ENCODE measurements at places on chromosomes 5 and 9.

DNA sequence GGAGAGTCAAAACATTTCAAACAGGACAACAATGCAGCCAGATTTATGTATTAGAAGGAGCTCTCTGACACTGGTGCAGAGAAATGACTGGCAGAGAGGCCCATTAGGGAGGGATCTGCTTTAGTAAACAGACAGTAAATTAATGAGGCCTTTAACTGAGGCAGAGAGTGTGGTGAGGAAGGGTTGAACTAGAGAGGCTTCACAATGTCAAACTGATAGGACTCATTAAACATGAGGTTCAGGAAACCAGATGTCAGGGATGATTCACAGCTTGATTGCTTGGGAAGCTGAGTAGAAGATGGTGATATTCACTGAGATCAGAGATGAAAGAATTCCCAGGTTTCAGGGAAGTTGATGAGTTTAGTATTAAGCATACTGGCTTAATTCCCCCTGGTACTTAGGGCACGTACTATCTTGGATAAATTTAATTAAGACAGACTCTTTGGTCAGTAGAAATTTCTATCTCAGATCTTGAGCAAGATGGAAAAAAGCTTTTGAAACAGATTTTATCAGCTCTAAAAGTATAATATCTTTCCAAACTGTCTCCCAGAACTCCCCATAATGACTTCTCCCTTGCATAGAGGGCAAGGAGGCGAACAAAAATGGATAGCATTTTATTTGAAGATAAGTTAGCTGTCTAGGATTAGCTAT is 8.6 kb upstream of the MUSK start:
- DNase-seq: no peak

- no peak for DNase-seq
Measured at GRCh38 chr5:79420248-79420647, 93.7 kb downstream of the HOMER1 start.

- no peak for DNase-seq
Measured at GRCh38 chr9:87059772-87060171, 112.5 kb upstream of the GAS1 start.

DNA sequence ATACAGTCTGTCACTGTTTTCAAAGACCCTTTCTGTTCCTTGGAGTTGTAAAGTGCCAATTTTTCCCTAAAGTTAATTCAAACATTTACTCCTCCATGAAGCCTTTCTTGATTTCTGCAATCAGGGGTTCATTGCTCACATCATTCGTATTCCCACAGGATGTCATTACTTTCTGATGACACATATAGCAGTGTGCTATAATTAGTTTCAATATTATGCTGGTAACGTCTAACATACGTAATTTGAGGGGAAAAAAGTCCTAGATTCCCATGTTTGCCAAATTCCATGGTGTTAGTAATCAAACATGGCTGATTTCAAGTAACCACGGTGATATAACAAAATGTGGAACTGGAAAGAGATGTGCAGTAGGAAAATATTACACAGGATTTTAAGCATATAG is 468.2 kb upstream of the MEF2C start:
- DNase-seq: no peak

DNA sequence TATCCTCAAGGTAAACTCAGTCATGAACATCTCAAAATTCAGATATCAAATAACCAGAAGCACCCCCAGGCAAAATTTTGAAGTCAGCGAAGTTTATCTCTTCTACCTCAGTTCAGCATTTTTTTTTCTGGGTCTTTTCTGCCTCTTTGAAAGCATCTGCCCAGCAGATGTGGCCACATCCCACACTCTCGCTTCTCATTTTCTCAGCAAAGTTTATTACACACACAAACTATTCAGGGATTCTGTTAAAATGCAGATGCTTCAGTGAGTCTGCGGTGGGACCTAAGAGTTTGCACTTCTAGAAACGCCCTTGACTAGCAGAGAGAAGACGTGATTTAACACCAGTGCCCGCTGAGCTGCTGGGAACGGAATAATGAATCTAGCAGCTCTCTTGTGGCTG is 19.3 kb downstream of the RASEF start:
- no peak for DNase-seq

GRCh38 chr9:129037767-129038098 is 1.3 kb downstream of the MIGA2 start:
- no peak for DNase-seq

DNA sequence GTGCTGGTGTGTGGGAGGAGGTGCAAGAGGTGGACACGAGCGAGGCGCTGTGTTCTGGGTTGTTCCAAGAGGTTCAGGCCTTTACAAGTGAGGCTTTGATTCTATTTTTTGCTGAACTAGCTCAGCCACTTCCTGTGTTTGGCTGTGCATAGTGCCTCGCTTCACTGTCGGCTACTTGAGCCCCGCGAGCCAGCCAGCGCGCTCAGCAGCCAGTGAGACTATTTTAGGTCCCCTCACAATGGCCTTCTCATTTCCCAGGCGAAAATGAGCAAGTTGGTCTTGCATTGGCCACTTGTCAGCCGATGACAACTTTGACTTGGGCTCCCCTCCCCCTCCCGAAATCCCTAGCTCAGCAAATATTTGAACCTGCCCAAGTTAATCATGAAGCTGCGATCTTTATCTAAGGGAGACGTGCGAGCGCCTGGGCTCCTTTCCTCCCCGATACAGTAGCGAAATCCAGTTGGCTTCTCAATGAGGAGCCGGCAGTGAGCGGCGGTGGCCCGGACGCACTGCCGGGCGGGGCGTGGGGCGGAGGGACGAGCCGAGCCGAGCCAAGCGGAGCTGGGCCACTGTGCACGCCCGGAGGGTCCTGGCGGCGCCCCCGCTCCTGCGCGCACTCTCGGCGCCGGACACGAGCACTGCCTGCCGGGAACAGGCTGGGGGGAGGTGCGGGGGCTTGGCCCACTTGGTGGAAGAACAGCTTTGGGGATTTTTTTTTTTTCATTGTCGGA is 72.6 kb downstream of the PIK3R1 start:
- peak; percentile 55 for DNase-seq

GRCh38 chr5:69086206-69086605 is 7.6 kb upstream of the SLC30A5 start:
- no peak for DNase-seq

- no peak for DNase-seq
Measured at GRCh38 chr5:136043968-136044610, 15.3 kb downstream of the TGFBI start.

GRCh38 chr5:71475788-71476384 is 20.4 kb downstream of the BDP1 start:
- DNase-seq: peak; percentile 59

- DNase-seq: no peak
Measured at GRCh38 chr5:73278693-73279092, 105.7 kb downstream of the TMEM174 start.

DNA sequence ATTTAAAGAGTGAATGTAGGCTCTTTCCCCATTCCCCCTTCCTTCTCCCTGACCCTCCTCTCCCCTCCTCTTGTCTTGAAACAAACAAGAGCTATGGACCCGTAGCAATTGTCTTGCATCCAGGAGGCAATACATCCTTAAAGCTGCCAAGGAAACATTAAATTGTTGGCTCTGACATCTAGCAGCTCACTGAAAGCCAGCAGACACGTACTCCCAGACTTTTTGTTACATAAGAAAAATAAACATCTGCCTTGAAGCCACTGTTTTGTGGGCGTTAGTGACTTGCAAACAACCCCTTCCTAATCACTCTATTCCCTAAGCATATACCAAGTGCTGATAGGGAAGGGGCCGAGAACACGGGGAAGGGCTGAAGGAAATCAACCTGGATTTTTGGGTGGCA is 8.6 kb downstream of the SLC45A2 start:
- no peak for DNase-seq

DNA sequence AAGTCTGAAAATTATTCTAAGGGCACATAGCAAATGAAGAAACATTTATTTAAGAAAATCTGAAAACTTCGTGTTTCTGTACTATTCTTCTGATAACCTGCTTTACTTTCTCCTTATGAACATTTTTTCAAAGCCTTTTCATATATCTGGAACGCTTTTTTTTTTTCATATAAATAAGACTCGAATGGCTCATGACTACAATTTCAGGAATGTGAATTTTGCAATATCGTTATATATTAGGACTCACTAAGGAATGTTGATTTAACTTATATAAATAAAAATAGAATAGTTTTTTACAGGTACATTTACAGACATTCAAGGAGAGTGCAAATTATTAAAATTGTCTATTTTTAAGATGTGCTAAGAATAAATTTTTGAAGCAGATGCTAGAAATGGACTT is 42.9 kb downstream of the GPBP1 start:
- DNase-seq: no peak

- DNase-seq: no peak
Measured at GRCh38 chr5:124459984-124460383, 286.5 kb downstream of the ZNF608 start.

- DNase-seq: no peak
Measured at GRCh38 chr5:81517462-81517861, 123.5 kb upstream of the ACOT12 start.

DNA sequence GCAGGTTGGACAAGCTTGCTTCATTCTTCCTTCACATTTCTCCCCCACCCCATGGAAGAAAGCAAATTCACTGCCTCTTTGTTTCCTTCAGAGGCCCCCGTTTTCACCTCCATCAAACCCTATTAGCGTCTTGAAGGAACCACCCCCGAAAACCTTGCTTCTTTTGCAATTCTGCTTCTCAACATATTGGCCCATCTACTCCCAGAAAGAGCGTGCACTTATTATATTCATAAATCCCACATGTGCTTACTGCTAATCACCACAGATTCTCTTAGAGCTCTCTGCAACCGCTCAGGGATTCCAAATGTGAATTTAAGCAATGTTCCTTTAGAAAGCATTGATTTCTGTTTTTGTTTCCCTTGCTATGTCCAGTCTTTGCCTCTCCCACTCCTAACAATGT is 1.1 kb downstream of the F2RL2 start:
- DNase-seq: no peak

DNA sequence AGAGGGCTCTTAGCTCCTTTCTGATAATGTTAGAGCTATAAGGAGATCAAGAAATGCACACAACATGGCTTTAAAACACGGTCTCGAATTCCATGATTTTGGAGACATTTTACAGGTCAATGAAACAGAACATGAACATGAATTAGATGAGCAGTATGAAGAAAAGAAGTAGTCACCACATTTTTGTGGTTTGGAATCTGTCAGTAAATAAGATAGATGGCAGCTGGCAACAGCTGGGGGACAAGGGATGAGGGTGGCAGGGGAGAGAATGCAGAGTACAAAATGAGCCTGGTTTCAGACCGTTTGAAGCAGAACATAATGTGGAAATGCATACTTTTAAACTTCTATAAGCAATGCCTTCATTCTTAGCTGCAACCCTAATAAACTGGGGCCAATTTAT is 107.1 kb downstream of the OXCT1 start:
- DNase-seq: no peak

DNA sequence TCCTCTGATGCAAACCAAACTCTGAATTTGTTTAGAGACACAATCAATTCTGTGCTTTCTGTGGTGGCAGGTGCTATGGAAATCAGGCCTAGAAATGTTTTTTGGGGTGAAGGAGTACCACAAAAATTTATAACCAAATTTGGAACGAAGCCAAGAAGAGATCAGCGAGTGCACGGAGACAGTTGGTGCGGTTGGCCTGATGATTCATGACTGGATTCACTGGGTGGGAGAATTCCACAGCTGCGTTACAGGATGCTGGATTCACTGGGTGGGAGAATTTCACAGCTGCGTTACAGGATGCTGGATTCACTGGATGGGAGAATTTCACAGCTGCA is 135.6 kb upstream of the IRX4 start:
- no peak for DNase-seq

GRCh38 chr9:107638521-107639310 is 149.1 kb upstream of the KLF4 start:
- no peak for DNase-seq

DNA sequence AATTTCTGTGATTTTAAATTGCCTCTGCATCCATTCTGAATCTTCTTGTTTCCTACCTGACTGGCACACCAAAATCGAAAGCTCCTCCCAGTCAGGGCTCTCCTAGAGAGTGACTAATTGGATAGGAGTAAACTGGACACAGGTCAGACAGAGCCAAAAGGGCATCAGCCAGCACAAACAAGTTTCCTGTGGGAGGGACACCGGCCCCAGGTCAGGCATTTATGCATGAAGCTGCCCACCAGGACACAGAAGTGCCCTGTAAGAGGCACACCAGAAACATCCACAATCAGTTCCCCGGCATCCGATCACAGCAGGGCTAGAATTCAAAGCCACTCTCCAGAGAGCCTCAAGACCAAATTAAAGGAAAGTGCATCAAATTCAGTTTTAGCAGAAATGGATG is 78.4 kb downstream of the SFXN1 start:
- DNase-seq: no peak

GRCh38 chr5:145499483-145499882 is 335.7 kb downstream of the PRELID2 start:
- no peak for DNase-seq

DNA sequence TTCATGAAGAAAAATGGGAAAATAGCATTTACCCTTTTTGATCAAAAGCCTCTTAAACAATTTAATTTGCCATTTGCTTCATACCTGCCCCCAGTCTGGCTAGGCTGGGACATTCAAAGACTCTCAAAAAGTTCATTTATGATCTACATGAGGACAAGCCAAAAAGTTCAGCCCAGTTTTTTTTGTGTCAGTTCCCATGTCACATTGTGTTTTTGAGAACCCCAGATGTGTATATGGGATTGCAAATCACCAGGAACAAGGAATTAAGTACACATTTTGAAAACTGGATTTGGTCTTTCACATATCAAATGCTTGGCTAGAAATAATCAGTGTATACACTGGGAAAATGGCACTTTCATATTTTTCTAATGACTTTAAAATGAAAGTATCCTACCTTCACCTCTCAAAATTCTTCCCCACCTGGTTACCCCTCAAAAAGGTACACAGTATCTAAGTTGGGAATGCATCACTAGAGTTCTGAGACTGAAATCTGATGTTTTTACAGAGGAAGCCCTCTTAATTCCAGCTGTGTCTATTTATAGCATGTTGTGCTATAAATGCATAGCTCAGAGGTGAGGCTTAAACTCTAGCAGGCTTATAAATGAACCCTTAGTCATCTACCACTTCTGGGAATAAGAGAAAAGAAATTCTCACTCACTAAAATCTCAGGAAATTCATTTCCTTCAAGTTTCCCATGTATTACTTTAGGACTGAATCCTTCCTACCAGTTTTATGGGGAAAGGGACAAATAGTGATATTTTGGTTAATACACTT is 9.3 kb downstream of the STOM start:
- no peak for DNase-seq

DNA sequence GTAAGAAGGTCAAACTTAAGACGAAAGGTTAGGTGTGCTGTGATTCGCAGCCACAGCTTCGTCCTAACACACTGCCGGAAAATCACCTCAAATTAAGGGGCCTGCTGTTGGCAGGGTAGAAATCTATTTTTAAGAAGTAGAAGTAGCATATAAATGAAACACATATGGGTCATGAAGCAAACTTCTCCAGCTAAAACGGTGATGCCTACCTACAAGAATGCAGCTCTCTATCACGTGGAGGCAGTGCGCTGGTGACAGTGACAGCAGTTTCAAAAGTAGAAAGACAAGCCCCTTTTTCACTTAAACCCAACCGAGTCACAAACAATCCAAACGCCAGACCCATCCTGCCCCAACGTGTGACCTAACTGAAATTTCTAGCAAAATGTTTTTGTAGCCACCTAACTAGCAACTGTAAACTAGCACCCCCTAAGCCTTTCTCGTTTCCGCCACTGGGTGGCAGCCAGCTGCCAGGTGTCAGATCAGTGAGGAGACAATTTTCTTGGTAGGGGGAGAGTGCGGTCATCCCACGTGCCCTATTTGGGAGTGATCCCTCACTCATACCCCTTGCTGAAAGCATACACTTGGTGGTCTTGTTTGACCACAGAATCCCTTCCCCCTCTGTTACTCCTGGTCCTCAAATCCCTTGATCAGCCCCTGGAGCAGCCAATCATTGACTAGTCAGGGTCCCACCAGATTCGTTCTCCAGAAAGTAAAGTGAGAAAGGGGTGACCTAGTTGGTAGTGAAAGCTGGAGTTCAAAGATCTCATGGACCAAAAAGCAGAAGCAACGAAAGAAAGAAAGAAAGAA is 71.8 kb upstream of the MAMDC2 start:
- peak; percentile 70 for DNase-seq

Data from HEK293T (cell line).